ENCODE measurements at places on chromosomes 5 and 9.

DNA sequence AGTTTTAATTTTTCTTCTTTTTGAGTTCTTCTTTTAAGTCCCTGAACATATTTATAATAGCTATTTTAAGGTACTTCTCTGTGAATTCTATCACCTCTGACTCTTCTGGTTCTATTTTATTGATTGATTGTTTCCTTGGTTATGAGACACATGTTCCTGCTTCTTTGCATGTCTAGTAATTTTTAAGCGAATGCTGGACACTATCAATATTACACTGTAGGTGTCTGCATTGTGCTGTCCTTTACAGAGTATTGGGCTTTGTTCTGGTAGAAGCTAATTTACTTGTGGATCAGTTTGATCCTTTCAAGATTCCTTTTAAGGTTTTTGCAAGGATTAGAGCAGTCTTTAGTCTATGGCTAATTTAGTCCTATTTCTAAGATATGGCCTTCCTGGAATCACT lies 195.7 kb downstream of the GAPVD1 start:
- H3K4me3 ChIP-seq, result no peak overlapping the region
- H3K4me1 ChIP-seq, result no peaks in the 10 kb centered on the region
- H3K27me3 ChIP-seq, result no peaks in the 10 kb centered on the region
- no peak for DNase-seq
- no peak overlapping the region for H3K27ac ChIP-seq

- H3K27ac ChIP-seq, result no peak overlapping the region
- DNase-seq, result no peak
- H3K4me3 ChIP-seq, result no peak overlapping the region
- H3K36me3 ChIP-seq, result no peaks in the 10 kb centered on the region
Observed at GRCh38 chr5:133203317-133204305, 151.8 kb downstream of the HSPA4 start.

DNA sequence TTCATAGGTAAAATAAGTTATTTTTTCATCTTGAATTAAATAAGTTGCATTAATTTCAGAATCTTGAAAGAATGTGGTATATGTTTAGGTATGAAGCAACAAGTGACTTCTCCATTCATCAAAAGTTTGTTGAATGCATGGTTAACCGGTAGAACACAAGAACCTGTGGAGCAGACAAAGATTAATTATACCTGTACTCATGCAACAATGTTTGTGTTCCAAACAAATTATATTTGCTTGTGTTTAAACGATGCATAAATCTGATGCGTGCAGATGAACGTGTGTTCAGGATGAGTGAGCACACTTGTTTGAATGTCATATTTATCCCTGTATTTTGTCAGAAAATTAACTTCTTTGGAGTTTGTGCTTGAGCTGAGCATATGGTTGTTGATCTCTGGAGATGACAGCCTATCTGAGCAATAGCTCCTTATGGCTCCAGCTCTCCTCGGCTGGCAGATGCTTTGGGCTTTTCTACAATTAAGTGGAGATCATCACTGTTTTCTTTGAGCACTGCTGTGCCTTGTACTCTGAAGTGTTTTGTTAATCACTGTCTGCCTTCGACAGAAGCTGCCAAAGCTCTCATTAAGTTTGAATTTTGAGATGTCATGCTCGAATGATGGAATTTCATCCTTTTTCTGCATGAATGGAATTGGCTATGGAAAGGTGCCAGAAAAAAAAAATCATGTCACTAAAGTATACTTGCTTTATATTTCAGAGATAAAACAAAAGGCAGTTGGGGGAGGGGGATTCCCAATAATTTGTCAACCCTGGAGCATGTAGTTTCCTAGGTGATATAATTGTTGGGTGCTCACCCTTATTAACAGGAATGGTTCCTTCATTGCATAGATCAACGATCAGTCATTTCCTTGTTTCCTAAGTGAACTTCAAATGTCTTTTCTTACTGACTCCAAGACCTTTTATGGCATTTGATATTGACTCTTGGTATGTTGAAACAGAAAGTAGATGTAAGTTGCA lies 502.5 kb upstream of the ARRDC3 start:
- no peaks in the 10 kb centered on the region for H3K4me1 ChIP-seq
- H3K4me3 ChIP-seq, result no peak overlapping the region
- no peaks in the 10 kb centered on the region for H3K36me3 ChIP-seq
- no peak for DNase-seq
- no peaks in the 10 kb centered on the region for H3K27me3 ChIP-seq

GRCh38 chr5:135211791-135212190 lies 177.8 kb upstream of the PITX1 start:
- no peak overlapping the region for H3K27ac ChIP-seq
- H3K4me1 ChIP-seq, result no peaks in the 10 kb centered on the region
- peaks cover 7% of the 10 kb centered on the region for H3K27me3 ChIP-seq
- no peak overlapping the region for H3K4me3 ChIP-seq
- no peaks in the 10 kb centered on the region for H3K36me3 ChIP-seq

GRCh38 chr5:69211200-69211599 lies 21.8 kb downstream of the CENPH start:
- no peaks in the 10 kb centered on the region for H3K27me3 ChIP-seq
- H3K4me1 ChIP-seq, result peaks cover 3% of the 10 kb centered on the region
- H3K27ac ChIP-seq, result no peak overlapping the region
- H3K4me3 ChIP-seq, result no peak overlapping the region
- DNase-seq, result no peak
- H3K36me3 ChIP-seq, result peaks cover 4% of the 10 kb centered on the region

Data from activated naive CD8-positive, alpha-beta T cell treated with anti-CD3 and anti-CD28 coated beads, Interleukin-2, amount 10 ng/mL, durations not matched to agents 7 days and 5 days (primary cell).